Progenitor cell of endocrine pancreas (in vitro differentiated cells): ENCODE measurements at places on chromosomes 16 and 17. TPM values are rescaled to one million over a fixed set of nuclear protein-coding genes. Genes with fewer than 3 reads are reported as not detected.
A peak's percentile ranks its signal among the peaks of the same experiment; 100 is the strongest.

DNA sequence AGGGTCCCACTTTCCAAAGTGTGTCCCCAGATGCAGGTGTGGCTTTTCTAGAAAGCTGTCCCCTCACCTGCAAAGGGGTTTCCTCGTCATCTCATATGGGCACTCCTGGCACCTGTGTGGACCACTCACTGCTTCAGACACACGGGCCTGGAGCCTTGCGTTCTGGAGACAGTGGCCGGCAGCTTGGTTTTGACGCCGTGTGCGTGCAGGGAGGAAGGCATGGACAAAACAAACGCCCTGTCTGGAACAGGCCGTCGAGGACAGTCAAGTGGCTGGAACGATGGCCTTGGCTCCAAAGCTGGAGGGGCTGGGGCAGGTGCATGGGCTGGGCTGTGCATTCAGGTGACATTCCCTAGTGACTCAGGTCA lies 13.0 kb upstream of the C16orf95 start:
- H3K36me3 ChIP-seq, result peaks cover 3% of the 10 kb centered on the region
- no peak for DNase-seq
- no peak overlapping the region for H3K4me3 ChIP-seq

DNA sequence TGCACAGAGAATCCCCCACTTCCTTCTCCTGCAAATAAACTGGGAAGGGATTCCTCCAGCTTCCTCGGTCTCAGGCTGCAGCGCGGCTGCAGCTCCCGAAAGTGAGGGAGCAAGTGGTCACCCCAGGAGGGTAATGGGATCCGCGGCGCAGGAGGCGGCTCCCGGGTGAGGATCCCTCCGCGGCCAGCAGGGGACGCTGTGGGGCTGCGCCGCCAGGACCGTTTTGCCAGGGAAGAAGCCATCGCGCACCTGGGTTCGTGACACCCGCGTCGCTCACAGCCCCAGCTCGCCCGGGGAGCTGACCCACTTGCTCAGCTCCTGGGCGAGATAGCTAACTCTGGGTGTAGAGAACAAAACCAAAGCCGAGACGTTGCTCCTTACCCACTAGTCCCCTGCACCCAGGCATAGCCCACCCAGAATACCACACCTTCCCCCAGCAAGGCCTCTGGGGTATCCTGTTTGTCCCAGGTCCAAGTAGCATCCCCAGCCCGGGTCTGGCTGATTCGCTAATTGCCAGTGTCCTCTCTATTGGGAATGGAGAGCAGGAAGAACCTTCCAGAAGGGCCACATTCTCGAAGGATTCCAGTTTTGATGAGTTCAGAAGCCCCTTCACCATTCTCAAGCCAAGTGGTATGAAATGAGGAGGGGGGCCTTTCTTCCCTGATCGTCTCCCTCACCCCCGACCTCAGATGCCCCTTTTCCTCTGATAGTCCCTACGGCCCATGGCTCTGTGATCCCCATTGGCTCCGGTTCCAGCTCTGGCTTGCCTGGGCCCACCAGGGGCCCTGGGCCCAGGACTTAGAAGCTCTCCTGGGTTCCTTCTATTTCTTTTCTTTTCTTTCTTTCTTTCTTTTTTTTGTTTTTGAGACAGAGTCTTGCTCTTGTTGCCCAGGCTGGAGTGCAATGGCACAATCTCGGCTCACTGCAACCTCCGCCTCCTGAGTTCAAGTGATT lies 14.1 kb downstream of the CYGB start:
- peaks cover 47% of the 10 kb centered on the region for H3K27me3 ChIP-seq
- no peak overlapping the region for H3K4me3 ChIP-seq
- H3K36me3 ChIP-seq, result no peaks in the 10 kb centered on the region
- DNase-seq, result peak; percentile 77
- H3K4me1 ChIP-seq, result peaks cover 13% of the 10 kb centered on the region

NOXO1 gene
- total RNA-seq, result 0.93 and 1.5 TPM in 2 replicates

PIMREG gene
- 13.8 and 15.4 TPM in 2 replicates for total RNA-seq

VMO1 gene
- total RNA-seq, result 1.3 and 2.0 TPM in 2 replicates

DNA sequence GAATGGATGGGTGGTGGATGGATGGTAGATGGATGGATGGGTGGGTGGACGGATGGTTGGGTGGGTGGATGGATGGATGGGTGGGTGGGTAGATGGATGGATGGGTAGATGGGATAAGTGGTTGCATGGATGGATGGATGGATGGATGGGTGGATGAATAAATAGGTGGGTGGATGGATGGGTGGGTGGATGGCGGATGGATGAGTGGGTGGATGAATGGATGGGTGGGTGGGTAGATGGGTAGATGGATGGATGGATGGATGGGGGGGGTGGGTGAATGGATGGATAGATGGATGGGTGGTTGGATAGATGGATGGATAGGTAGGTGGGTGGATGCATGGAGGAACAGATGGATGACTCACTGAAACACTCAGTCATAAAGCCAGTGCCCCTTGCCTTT lies 51.0 kb upstream of the FASN start:
- peaks cover 9% of the 10 kb centered on the region for H3K36me3 ChIP-seq
- H3K27ac ChIP-seq, result no peak overlapping the region
- no peaks in the 10 kb centered on the region for H3K27me3 ChIP-seq
- no peaks in the 10 kb centered on the region for H3K4me1 ChIP-seq
- no peak overlapping the region for H3K4me3 ChIP-seq

DNA sequence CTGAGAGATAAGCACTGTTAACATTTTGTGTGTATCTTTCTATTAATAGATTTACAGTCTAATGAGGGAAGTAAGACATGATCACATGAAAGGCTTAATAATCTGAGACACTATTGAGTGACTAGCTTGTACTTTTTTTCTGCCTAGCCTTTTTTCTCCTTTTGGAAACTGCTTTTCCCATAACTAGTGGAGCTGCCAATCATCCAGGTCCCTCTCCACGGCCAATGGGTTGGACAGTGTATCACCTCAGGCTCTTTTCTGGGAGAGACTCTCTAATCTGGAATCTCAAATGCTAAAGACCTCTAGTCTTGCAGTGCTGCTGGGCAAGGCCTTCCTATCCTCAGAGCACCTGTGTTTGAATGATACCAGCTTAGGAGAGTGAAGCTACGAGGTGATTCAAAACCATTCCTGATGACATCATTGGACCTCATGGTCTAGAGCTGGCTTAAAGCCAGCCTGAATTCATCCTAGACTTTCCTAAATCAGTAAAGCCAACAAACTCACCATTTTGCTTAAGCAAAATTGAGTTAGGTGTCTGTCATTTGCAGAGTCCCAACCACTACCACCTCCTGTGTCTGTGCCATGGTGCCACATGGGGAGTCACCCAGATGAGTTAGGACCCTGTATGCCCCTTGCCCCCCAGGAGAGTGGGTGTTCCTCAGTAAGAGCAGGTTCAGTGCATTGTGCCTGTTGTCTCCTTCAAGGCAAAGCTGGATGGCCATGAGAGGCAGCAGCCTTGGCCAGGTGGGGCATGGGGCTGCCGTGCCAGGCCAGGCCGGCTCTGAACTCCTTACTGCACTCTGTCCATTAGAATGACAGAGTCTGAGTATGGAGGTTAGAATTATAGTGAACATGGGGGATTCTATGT lies 62.9 kb downstream of the SPECC1 start:
- no peak for DNase-seq
- no peaks in the 10 kb centered on the region for H3K36me3 ChIP-seq
- no peak overlapping the region for H3K4me3 ChIP-seq
- peaks cover 26% of the 10 kb centered on the region for H3K27me3 ChIP-seq
- H3K27ac ChIP-seq, result no peak overlapping the region

DNA sequence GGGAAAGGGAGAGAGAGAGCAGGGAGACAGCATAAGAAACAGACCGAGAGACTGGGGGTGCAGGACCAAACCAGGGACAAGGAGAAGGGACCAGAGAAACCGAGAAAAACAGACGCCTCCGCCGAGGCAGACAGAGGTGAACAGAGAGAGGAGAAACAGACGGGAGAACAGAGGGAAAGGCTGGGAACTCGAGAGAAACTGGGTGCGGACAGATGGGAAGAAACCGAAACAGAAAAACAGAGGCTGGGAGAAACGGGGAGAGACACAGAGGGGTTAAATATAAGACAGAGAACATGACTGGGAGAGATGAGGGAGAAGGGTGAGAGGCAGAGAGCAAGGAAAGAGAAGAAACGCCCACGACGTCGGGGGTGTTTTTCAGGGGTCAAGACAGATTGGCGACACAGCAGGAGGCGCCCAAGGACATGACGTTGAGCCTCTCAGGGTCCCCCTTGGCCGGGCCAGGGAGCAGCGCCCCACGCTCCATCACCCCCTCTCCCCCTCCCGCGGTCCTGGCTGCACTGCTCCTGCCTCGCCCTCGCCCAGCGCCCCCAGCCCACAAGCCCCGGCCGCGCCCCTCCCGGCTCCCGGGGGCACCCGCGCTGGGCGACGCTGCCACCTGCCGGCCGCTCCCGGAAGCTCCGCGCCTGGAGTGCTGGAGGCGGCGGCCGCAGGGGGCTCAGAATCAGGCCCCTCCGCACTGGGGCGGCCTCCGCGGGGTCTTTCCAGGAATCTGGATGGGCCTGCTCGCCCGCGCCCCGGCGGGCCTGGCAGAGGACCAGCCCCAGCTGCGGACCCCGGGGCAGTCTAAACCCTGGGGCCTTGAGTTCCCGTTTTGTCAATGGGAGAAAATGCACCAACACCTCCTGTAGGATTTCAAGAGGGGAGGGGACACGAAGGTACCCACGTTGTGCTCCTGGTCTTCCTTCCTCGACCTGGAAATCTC lies 1.3 kb upstream of the TMEM92 start:
- no peak overlapping the region for H3K27ac ChIP-seq
- peak; percentile 78 for DNase-seq
- peaks cover 23% of the 10 kb centered on the region for H3K4me1 ChIP-seq
- no peaks in the 10 kb centered on the region for H3K36me3 ChIP-seq
- H3K27me3 ChIP-seq, result peaks cover 25% of the 10 kb centered on the region
- H3K4me3 ChIP-seq, result peak overlapping the region; percentile 52

THAP11 gene
- total RNA-seq, result 28.6 and 32.0 TPM in 2 replicates

SF3B3 gene
- total RNA-seq, result 379 and 387 TPM in 2 replicates

DNA sequence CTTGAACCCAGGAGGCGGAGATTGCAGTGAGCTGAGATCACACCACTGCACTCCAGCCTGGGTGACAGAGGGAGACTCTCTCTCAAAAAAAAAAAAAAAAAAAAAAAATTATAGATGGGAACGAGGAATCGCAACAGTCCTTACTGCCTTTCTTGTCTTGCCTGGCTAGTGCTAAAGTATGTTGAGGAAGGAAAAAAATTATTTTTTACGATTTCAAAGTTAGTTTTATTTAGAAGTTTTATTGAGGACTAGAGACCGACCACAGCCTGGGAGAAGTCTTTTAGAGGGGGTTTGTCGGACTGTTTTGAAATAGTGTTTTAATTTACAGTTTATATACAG lies 15.8 kb upstream of the DNAH17 start:
- peaks cover 12% of the 10 kb centered on the region for H3K27me3 ChIP-seq
- no peak for DNase-seq
- no peaks in the 10 kb centered on the region for H3K36me3 ChIP-seq
- H3K4me3 ChIP-seq, result no peak overlapping the region
- no peak overlapping the region for H3K27ac ChIP-seq

DNA sequence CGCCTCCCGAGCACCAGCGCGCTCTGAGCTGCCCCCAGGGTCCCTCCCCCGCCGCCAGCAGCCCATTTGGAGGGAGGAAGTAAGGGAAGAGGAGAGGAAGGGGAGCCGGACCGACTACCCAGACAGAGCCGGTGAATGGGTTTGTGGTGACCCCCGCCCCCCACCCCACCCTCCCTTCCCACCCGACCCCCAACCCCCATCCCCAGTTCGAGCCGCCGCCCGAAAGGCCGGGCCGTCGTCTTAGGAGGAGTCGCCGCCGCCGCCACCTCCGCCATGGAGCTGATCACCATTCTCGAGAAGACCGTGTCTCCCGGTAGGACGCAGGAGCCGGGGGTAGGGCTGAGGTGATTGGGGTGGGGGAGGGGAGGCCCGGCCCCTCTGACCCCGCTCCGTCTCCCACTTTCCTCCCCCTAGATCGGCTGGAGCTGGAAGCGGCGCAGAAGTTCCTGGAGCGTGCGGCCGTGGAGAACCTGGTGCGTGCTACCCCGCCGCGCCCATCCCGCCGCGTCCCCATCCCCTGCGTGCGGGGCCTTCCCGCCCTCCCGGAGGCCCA lies 329 bp downstream of the KPNB1 start:
- H3K36me3 ChIP-seq, result peaks cover 22% of the 10 kb centered on the region
- peak overlapping the region; percentile 96 for H3K27ac ChIP-seq
- no peak for DNase-seq
- no peaks in the 10 kb centered on the region for H3K27me3 ChIP-seq
- peak overlapping the region; percentile 80 for H3K4me3 ChIP-seq
- peaks cover 38% of the 10 kb centered on the region for H3K4me1 ChIP-seq

DNA sequence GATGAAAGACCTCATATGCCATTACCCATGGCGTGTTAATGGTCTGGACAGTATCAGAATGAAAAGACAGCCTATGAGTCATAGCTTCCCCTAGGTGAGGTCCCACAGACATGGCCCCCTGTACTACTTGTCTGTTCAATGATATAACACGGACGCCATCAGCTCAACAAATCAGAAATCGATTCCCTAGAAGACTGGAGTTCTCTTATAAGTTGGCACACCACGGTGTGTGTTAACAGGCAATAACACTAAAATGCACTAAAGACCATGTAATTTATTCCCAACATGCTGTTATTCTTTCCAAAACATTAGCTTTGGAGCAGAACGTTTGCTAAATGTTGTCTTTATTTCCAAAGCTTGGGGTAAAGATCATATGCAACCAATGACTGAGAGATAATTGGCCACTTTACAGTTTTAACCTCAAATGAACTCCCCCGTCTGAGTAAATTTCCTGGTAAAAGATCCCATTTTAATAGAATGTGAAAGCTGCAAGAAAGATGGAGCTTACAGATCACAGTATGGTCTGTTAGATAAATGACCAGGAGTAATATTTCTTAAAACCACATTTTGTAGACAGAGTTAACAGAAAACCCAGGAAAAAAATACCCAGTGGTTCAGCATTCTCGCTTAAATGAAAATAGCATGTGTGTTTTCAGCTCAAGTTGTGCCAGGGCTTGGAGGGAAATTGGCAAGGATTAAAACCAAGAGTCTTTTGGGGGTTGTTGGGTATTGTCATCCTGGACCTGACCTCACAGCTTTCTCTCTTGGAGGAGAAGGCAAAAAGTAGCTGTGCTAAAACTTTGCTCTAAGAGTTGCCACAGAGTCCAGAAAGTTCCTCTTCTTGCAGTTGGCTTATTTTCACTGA lies 65.9 kb downstream of the PCTP start:
- peaks cover 10% of the 10 kb centered on the region for H3K4me1 ChIP-seq
- peaks cover 2% of the 10 kb centered on the region for H3K36me3 ChIP-seq
- H3K4me3 ChIP-seq, result no peak overlapping the region
- no peaks in the 10 kb centered on the region for H3K27me3 ChIP-seq
- no peak overlapping the region for H3K27ac ChIP-seq
- DNase-seq, result no peak

PABPN1L gene
- total RNA-seq, result 0.46 TPM in 1 of 2 replicates, not detected in the other

DNA sequence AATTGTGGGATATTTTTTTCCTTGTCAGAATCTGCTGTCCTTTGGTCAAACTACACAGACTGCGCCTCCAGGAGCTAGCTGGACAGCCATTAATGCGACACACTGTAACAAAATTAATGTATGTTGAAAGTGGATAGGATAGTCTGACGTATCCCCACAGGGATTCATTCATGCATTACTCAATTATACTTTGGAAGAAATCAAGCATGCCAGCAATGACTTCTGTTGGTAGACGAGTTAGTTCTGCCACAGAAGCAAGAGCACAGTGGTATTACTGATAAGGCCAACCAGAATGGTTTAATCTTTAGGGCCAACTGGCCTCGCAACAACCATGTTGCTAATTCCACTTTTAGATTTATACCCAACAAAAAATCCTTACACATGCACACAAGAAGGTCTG lies 106.4 kb upstream of the TOB1 start:
- H3K36me3 ChIP-seq, result peaks cover 24% of the 10 kb centered on the region
- H3K27me3 ChIP-seq, result no peaks in the 10 kb centered on the region
- no peak for DNase-seq
